ENCODE measurements at places on chromosomes 2 and 18.

DNA sequence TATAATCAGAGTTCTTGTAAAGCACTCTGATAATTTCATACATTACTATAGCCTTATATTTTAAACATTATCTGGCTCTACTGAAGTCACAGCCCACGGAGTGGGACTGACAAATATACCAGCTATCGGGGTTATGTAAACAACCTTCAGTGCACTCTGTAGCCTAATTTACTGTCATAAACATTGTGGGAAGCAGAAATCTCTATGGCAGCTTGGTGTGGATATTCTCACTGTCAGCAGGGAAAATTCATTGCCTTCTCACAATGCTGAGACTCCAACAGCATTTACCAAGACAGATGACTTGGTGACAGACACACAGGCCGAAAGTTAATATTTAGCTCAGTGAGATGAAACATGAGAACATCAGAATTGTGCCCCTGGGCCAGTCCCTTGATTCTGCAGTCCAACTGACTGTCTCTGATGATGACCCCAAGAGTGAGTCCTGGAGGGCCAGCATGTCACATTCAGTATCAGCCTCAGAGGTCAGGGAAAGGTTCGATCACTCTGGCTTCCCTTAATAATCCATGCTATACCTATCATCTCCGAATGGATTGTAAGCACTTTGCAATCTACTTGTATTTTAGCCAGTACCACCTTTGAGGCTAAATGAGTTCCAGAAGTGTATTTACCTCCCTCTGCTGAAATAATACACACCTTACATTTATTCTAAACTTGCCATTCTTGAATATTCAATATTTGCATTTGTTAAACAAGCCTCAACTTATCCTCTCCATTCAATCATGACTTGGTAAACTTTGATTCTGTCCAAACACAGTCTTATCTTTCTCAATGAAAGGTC, 146.2 kb upstream of the OSR1 start:
- peak; percentile 43 for DNase-seq

DNA sequence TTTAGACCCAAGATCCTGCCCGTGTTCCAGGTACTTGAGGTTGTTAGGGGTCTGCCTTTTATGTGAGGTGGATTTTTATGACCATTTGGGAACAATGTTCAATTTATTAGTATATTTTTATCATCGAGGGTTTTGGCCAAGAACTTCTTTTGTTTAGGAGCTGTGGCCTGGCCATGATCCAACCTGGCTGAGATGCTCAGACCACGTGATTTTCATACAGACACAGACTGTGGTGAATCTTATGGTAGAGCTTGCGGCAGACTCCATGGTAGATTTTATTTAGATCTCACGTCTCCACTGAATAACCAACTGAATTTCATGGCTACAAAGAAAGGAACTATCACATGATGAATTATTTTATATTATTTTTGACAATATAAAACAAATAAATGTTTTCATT, 405.5 kb upstream of the VWC2L start:
- DNase-seq: no peak

- DNase-seq: no peak
These were observed 48.2 kb upstream of the B3GNT2 start for GRCh38 chr2:62147610-62148301.

DNA sequence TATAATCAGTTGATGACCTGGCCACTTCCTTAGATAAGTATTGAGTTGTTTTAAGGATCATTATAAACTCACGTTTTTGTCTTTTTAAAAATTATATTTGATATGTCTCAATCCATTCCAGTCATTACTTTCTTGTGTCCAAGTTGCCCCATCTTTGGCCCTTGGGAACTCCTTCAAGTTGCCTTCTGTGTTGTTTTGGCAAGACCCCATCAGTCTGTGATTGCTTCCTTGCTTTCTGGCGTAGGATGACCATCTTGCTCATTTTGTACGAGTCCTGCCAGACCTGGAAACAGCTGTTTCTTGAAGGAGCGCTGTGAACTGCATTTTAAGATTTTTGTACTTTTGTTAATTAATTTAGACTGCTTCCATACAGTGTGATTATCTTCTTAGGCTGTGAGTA, 68.9 kb upstream of the ITM2C start:
- DNase-seq: no peak

DNA sequence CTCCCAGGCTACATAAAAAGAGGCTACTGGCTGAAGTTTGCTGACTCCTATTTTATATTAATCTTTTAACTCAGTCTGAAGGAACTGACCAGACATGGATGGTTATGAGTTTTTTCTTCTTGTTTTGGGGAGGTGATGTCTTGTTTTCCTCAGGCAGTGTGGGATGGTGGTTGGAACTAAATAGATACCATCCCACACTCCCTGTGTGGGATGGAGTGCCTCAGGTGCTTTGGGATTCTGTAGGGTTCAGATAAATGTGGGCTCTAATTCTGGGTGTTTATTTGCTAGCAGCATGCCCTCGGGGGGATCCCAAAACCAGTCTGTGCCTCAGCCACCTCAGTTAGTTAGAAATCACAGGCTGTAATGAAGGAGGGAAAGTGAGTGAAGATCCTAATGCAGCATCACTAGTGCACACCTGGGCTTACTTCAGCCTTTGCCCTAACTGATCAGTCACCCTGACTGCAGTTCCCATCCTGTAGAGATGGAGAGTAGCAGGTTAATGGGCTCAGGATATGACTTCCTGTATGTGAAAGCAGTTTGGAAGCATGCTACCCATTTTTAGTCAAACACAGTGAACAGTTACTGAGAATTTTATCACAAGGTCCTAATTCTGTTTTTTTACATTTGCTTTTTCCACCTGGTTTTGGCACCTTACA, 132.2 kb downstream of the SPTBN1 start:
- DNase-seq: no peak

DNA sequence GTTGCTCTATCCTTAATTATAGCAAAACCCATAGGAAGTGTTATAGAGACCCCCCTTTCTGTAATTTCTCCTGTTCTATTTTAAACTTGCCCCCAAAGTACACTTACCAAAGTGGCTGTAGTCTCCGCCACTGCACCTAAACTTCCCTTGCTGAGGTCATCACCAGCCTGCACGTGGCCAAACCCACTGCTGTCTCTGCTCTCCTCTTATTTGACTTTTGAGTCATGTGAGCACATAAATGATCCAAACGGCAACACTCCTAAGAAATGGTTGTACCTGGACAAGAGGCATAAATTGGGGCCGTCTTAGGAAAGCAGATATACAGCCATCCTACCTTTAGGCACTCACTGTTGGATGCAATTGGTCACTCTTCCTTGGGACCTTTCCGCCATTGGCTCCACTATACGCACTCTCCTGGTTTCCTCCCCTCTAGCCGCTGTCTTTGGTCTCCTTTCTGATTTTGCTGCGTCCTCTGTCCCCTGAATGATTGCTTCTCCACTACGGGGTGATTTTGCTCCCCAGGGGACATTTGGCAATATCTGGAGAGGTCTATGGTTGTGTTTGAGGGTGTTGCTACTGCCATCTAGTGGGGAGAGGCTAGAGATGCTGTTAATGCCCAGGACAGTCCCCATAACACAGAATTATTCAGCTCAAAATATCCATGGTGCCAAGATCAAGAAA, 19.2 kb upstream of the IL36G start:
- peak; percentile 31 for DNase-seq

DNA sequence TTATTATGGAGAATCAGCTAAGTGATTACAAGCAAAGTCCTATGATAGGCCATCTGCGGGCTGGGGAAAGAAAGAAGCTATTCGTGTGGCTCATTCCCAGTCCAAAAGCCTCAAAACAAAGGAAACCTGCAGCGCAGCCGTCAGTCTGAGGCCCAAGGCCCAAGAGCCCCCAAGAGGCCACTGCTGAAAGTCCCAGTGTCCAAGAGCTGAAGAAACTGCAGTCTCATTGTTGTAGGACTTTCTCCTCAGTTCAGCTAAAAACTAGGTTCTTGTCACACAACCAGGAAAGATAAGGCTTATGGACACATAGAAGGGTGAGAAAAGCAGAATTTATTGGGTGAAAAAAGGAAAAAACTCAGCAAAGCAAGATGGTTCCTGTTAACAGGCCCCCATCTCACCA, 143.2 kb downstream of the RHBDD1 start:
- no peak for DNase-seq

GRCh38 chr18:9386879-9387278, 52.3 kb downstream of the TWSG1 start:
- no peak for DNase-seq

GRCh38 chr2:64289251-64289650, 145.0 kb upstream of the PELI1 start:
- DNase-seq: no peak

- no peak for DNase-seq
These were observed 16.7 kb downstream of the SS18 start for GRCh38 chr18:26073758-26074157.

- no peak for DNase-seq
These were observed 97.0 kb upstream of the RFX8 start for GRCh38 chr2:101571951-101572350.

GRCh38 chr18:78309307-78309706, 670.3 kb upstream of the SALL3 start:
- DNase-seq: no peak

DNA sequence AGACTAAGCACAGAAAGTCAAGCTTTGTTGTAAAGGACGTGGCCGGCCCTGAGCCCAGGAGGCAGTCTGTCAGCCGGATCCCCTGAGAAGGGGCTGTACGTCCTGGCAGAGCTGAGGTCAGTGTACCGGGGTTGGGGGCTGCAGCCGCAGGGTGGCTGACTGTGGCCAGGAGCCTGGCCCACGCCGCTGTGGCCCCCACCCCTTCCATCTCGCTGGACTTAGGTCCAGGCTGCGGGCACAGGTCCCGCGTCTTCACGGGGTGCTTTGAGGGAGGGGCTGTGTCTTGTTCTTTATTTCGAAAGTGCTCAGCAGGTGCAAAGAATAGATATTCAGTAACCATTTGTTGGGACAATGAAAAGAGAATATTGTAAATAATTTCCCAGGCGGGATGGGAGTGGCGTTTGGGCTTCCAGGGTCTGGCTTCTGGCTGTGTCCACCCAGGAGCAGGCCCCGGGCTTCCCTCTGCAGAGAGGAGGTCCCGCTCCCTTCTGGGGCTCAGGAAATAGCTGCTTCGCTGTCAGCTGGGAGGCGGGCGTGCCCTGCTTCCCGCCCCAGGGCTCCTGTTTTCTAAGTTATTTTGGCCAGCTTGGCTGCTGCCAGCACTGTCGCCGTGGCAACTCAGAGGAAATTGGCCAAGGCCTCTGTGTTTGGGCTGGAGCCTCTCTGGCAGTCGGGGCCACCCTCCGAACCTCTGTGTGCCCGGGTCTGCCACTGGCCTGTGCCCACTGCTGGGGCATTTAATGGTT, 7.4 kb downstream of the NFATC1 start:
- DNase-seq: no peak

- DNase-seq: no peak
These were observed 63.9 kb downstream of the KLHL29 start for GRCh38 chr2:23448906-23449305.

DNA sequence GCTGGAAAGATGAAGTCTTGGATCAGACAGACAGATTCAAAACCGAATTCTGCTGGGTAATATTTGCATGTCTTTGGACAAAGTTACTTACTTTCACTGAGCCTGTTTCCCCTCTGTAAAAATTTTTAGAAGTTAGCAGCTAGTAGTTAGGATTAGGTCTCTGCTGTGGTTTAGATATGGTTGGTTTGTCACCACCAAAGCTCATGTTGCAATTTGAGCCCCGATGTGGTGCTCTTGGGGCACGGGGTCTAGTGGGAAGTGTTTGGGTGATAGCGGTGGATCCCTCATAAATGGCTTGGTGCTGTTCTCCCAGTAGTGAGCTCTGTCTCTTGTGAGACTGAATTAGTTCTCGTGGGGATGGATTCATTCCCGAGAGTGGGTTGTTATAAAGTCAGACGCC, 38.9 kb upstream of the PNO1 start:
- no peak for DNase-seq

DNA sequence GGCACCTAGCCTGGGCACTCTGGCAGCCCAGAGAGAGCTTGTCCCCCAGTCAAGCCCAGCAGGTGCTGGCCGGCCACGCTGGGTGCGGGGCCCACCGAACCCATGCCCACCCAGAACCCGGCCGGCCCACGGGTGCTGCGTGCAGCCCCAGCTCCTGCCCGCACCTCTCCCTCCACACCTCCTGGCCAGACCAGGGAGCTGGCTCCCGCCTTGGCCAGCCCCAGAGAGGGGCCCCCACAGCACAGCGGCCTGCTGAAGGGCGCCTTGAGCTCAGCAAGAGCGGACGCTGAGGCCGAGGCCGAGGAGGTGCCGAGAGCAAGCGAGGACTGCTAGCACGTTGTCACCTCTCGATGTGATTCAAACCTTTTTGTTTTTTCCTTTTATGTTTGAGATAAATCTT, 407.0 kb upstream of the KCNJ3 start:
- no peak for DNase-seq

DNA sequence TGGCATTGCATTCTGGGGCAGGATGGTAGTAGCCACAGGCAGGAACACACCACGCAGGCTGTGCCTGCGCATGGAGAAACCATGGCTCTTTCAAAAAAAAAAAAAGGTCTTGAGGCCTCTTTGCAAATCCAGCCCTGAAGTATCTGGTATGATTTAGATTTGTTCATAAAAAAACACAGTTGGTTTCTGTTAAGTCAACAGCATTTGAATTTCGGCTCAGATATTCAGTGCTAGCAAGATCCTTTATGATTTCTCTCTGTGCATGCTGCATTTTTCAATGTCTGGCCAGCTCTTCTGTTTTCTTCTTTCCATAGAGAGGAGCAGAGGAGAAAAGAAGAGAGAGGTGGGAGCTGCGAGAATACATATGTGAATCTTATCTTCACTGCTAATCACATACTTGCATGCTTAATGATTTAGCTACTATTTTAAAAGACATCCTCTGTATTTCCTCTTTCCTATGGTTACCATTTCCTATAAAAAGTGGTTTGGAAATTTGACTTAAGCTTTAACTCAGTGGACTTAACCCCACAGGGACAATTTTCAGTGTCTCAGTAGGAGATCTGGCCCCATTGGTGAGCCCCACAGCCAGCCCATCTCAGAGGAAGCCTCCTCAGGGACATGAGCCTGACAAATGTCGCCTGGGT, 214.3 kb upstream of the APCDD1 start:
- DNase-seq: no peak
